ENCODE measurements at places on chromosomes 3 and 15.

GRCh38 chr3:109963831-109964230 lies 626.5 kb upstream of the DPPA4 start:
- DNase-seq: no peak

- DNase-seq: peak; percentile 87
These were observed 27.2 kb upstream of the TNFSF10 start for GRCh38 chr3:172550347-172550943.

DNA sequence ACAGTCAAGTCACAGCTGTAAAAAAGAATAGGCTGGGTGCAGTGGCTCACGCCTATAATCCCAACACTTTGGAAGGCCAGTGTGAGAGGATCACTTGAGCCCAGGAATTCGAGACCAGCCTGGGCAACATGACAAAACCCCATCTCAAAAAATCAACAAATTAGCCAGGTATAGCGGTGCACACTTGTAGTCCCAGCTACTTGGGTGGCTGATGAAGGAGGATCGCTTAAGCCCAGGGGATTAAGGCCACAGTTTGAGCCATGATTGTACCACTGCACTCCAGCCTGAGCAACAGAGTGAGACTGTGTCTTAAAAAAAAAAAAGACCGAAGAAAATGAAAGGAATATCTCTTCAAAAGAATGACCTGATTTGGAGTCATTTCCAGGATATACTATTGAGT lies 6.6 kb downstream of the HERC1 start:
- no peak for DNase-seq

GRCh38 chr15:48522911-48523310 lies 122.6 kb downstream of the FBN1 start:
- DNase-seq: no peak

GRCh38 chr3:177245250-177245649 lies 48.0 kb upstream of the TBL1XR1 start:
- DNase-seq: no peak

DNA sequence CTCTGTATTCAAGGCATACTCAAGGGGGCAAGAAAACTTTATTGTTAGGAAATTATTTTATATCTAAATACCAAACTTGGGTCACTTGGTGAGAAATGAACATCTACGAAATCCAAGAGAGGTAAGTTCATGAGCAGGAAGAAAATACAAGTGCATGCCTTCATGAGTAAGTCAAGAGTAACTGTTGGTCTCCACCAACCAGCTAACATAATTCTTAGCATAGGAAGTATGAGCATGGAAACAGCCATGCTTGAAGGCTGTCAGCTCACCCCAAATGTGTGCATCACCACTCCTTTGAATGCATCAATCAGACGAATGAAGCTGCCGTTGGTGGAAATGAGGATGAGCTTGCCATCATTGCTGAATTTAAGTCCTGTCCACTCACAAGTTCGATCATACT lies 13.9 kb downstream of the PPM1M start:
- DNase-seq: no peak

GRCh38 chr3:75894234-75894633 lies 108.9 kb upstream of the ZNF717 start:
- no peak for DNase-seq

GRCh38 chr3:194163697-194164096 lies 27.7 kb downstream of the HES1 start:
- DNase-seq: no peak

- DNase-seq: no peak
These were observed 99.9 kb upstream of the TP63 start for GRCh38 chr3:189531271-189531670.

DNA sequence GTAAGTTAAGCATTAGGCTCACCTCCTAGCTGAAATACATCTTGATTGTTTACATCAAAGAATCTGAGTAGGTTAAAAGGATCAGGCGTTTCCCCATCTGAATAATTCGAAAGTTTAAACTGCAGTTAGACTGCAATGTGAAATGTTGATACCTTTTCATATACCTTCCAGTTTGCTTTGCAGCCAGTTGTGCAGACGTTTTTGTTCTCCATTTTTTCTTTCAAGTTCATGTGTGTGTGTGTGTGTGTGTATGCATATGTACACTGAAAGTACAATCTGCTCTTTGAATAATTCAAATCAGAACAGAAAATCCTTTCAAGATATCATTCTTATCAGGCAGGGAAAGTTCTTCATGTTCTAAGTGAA lies 2.9 kb downstream of the ITPR1 start:
- DNase-seq: no peak

- DNase-seq: no peak
These were observed 25.6 kb upstream of the LARS2 start for GRCh38 chr3:45362758-45363157.

DNA sequence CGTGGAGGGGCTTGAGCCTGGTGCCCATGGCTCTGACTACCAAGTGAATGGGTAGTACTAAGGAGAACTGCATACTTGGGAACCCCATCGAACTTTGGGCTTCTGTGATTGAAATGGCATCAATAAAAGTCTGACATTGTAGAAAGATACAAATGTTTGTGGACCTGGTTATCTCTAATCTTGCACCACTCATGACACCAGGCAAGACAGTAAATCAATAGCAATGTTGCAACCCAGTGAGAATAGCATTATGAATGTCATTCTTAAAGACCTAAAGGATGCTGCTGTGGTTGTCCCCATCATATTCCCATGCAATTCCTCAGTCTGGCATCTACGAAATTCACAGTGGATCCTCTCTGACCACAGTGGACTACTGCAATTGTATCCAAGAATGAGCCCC lies 233.6 kb upstream of the LYSMD4 start:
- no peak for DNase-seq

DNA sequence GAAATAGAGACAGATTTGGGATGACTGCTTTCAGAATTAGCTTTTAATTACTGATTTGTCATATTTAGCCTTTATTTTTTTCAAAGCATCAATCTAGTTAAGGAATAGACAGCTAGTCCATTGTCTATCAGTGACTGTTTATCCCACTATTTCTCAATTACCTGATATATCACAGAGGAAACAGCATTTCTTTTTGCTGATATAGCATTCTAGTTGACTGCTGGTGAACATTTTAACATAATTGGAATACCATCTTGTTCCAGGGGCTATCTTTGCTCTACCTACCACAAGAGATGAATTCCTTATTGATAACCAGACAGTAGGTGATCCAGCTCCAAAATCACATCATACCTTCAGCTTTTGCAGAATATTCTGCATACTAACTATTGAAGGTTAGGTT lies 982.7 kb downstream of the SQOR start:
- no peak for DNase-seq

DNA sequence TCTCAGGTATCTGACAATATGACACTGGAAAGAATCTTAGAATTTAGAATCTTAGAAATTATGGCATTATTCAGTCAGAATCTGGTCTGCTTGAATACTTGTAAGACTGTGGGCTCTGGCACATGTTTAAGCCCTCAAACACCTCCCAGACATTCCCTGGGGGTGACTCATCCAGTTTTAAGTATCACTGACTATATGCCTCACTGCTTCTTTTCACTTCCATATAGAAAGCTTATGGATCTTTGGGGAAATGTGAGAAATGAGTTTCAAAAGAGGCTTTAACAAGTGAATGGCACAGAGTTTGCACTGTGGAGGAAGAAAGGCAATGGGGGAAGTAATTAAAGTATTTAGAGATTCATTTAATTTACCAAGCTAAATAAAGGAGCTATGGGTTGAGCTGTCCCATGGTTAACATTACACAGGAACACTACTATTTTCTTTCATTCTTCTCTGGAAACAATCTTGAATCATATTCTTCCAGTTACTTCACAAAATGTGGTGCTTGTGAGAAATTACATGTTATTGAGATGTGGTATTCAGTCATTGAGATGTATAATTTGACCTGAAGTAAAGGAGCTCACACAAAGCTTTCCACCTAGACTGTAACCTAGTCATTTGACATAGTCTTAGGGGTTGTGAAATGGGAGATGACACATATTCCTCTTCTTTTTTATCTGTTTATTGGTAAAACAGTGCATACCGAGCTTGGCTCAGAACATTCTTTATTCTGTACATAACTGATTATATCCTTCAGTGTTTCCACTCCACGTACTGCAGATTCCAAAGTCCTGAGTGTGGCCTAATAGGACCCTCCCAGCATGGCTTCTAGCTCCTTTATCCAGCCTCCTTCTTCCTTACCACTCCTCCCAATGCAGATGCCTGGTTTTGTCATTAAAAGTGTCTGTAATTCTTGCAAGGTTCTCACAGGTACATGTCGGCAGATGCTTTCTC lies 544.6 kb upstream of the NECTIN3 start:
- DNase-seq: no peak

All from activated naive CD4-positive, alpha-beta T cell treated with Interleukin-2 at 50 U/mL for 16 hours (primary cell).